ENCODE measurements at places on chromosomes 4 and X. TPM values are rescaled to one million over a fixed set of nuclear protein-coding genes. Genes with fewer than 3 reads are reported as not detected.

DNA sequence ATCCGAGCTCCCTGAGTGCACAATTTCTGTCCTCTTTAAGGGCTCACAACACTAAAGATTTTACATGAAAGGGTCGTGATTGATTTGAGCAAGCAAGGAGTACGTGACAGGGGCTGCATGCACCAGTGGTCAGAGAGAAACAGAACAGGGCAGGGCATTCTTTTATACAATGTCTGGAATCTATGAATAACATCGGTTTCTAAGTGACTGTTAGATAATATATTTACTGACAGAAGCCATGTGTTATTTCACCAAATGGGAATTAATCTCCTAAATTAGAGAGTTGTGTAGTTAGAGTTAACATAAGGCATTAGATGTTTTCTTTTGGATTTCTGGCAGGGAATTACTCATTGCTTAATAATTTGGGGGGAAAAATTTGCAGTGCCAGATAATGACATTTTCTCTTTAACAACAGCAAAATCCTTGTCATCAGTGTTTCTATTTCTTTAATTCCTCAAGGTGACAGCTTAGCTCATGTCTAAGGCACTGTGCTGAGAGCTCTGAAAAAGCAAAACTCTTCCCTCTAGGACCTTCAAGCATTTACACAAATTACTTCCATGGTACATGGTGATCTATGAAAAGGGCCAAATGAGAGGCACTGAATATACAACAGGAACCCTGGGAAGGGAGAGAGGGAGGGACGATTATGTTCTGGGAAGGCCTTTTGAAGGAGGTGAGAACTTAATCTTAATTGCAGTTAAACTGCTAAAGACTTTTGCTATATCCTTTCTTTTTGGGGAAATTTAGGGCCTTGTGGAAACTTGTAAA is 145.0 kb downstream of the RTL3 start:
- DNase-seq: no peak

DNA sequence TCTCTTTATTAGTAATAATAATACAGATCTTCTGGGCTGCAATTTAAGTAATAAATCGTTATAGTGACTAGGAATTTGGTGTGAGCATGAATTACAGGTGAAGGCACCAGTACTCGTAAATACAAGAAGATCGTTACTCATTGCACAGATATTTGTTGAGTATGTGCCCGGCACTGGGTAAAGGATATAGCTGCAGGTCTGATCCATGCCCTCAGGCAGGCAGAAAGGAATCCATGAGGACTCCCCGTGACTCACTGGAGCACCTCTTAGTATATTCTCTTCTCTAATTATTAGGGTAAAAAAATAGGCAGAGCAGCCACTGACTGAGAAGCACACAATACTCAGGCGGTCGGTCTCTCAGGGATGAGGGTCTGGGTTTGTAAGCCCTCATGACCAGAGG is 868.3 kb downstream of the RAB28 start:
- DNase-seq: no peak

DNA sequence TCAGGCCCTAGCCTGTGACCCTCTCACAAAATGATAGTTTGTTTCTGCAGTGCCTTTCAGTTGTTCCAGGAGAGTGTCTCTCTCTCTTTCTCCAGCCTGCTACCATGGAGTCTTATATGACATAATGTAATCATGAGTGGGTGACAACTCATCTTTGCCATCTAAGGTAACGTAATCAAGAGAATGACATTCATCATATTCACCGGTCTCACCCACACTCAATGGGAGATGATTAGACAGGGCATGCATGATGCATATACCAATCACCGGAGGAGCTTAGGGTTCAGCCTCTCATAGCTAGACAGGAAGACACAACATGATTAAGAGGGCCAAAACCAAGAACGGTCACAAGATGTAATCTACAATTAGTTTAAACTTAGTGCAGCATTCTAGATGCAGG is 97.1 kb upstream of the FAM9B start:
- no peak for DNase-seq

IDUA gene
- 10.8 TPM for total RNA-seq

SUPT20HL2 gene
- total RNA-seq: not detected

DNA sequence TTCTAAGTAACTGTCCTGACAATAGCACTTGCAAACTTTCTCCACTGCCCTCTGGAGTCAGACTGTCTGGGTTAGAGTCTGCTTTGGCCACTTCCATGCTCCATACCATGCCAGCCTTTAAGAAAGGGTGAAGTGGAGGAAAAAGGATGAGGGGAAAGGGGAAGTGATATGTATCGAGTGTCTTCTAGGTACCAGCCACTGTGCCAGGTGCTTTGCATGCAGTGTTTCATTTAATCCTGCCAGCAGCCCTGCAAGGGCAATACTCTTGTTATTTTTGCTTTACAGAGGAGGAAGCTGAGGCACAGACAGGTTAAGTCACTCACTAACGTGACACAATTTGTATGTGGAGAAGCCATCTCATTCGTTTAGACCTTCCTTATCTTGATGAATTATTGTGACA is 55.6 kb downstream of the RTL9 start:
- no peak for DNase-seq

PNCK gene
- total RNA-seq: not detected

- no peak for DNase-seq
These were observed 2.4 kb downstream of the CNKSR2 start for GRCh38 chrX:21376636-21377035.

- no peak for DNase-seq
These were observed 25.4 kb upstream of the FAM47B start for GRCh38 chrX:34917146-34917545.

GRCh38 chr4:111650674-111651086 is 494.6 kb upstream of the FAM241A start:
- no peak for DNase-seq

- no peak for DNase-seq
These were observed 790.0 kb downstream of the PCDH18 start for GRCh38 chr4:136742333-136742732.

DNA sequence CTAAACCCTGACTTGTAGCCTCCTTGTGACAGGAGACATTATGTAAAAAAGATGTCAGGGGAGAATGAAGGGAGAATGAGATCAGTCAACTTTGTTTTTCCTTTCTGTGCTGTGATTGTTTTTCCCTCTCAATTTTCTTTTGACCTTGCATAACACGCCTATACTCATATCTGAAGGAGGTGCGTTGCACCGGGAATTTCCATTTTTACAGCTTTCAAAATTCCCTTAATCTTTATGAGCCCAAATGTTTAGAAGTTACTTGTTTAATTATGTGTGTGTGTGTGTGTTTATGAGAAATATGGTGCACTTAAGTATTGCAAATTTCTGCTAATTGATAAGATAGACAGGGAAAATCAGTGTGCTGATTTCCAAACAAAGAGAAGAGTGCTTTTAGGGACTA is 21.6 kb downstream of the SYNPO2 start:
- DNase-seq: no peak

DNA sequence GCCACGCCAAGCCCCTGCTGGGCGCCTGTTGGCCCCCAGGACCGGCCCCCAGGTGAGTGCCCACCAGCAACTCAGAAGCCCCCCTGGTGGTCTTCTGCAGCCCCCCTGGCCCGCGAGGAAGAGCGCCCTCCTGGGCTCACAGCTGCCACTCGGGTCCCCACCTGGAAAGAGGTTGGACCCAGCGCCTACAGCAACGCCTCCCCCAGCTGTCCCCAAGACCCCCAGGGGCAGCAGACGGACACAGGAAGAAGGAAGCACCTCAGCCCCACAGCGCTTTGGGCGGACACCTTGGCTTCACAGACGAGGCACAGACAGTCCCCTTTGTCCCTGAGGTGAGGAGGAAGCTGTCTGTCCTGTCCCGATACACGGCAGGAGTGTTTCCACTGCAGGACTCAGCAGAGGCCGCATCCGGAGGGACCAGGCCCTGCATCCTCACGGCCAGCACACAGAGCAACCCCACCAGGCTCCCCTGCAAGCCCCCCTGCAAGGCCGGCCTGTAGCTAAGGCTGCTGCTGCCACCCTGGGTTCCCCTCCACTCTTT is 115.6 kb upstream of the NKX1-1 start:
- DNase-seq: no peak

GYG2 gene
- not detected for total RNA-seq

GRCh38 chr4:16661813-16662212 is 236.6 kb downstream of the LDB2 start:
- DNase-seq: no peak

GUCY1A1 gene
- total RNA-seq: 5.8 TPM

- no peak for DNase-seq
These were observed 66.0 kb upstream of the NKX1-1 start for GRCh38 chr4:1472148-1472797.

CXorf49 gene
- total RNA-seq: not detected

- no peak for DNase-seq
These were observed 107.3 kb upstream of the PABPC4L start for GRCh38 chr4:134308910-134309309.

DNA sequence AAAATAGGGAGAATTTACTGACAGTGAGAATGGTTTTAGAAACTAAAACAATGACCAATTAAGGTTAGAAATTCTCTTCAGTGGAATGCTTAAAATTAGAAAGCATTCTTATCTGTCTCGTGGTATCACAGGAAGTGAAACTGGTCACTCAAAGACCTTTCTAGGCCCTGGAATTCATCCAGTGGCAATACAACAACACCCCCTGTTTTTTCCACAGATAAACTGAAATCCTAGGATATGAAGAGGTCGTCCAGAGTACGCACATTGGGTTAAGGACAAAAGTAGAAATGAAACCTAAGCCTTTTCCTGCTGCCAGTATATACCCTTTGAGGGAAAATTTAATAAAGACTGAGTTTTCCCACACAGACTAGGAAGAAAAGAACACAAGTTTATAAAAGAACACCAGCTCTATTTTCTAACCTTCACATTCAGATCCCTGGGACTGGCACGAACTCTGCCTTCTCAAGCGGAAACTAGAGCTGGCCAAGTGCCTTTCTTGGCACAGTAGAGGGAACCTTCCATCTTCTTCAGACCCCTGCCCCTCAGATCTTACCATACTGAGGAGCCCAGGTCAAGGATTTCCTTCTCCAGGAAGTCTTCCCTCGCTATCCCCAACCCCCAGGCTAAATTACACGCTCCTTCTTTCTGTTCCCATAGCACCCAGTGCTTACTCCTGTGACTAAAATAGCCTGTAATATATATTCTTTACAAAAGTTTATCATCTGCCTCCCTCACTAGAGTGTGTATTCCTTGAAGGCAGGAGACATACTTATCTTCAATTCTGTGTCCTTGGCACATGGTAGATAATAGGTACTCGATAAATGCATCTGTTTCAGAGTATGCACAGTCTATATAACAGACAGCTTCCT is 16.9 kb downstream of the LHFPL1 start:
- DNase-seq: no peak

DNA sequence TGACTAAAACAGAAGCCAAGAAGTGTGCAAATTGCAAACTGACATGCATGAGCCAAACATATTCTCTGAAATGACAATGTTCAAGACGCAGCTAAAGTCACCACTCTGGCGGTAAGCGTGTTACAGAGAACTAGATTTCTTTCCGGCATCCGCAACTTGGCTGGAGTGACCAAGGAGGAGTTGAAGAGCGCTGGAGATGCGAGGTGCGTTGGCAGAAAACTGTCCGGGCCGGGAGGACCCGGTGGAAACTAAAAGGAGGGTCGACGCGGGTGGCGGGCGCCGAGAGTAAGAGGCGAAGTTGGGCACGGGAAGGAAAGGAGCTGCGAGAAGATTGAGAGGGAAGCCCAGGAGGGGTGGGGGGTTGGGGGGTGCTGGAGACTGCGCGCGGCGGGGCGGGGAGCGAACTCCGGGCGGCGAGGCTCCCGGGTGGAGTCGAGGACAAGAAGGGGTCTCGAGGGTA is 807 bp downstream of the SEL1L3 start:
- DNase-seq: no peak

PDS5A gene
- 40.6 TPM for total RNA-seq

DNA sequence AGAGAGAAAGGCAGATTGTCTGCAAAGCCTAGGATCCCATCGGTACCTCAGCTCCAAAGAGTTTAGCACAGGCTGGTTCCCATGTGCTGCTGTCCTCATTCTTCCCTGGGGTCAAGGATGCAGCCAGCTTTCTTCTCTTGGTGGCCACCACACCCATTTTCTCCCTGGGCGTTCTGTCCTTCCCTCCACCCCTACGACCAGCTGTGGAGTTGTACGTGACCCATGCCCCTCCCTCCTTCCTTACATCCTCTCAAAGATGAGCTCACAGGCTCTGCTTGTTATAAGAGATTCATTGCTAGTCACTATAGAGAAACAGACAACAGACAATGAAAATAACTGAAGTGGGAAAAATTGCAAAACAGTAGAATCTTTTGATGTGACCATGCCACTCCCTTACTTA is 74.0 kb upstream of the KLF3 start:
- DNase-seq: no peak

GRCh38 chr4:86586160-86586572 is 7.9 kb upstream of the PTPN13 start:
- DNase-seq: no peak

PABPC4L gene
- 0.51 TPM for total RNA-seq

DNA sequence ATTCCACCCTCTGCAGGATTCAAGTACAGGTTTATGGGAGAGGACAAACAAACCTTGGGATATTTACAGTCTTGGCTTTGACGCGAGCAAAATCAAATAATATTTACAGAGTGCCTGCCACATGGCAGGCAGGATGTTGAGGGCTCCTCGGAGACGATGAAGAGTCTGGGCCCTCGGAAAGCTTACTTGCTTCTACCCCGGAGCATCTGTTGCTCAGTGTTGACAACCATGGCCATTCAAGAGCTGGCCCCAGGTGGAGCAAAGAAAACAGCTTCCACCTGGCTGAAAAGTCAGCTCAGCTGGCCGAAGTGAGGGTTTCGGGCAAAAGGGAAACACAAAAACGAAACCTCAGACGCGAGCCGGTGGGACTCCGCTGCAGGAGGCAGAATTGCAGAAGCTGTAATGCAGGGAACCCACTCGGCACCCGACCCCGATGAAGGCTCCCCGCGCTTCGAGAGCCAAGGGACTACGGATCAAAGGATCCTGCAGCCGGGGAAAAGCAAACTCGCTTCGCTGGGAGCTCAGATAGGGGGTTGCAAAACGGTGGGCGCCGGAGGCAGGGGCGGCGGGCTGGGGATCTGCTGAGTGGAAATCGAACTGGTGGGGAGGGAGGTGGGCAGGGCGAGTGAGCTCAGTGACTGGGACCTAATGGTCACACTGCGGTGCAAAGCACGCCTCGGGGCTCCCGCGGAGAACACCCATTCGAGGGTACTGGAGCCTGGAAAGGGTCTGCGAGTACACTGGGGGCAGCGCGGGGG is 805 bp downstream of the ATP8A1 start:
- peak; percentile 40 for DNase-seq

SPANXA2 gene
- not detected for total RNA-seq

DNA sequence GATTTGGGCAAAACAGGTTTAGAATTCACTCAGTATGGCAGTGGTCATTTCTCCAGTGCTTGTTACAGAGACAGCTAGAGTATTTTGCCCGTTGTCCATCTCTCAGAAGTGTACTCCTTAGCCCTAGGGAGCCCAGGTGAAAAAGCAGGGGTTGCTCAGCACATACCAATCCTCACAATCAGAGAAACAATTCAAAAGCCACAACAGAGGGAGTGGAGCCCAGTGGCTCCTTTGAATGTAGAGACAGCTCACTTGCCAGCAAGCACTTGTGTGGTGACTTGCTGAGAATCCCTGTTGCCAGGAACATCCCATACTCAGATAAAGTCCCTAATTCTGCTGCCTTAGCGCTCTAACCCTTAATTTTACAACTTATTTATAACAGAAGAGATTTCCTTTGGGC is 1488.3 kb downstream of the RPA4 start:
- DNase-seq: no peak

BTK gene
- total RNA-seq: 1.5 TPM

AKAP14 gene
- not detected for total RNA-seq
